ENCODE measurements at places on chromosomes 2 and 18. TPM values are rescaled to one million over a fixed set of nuclear protein-coding genes. Genes with fewer than 3 reads are reported as not detected.

EFEMP1 gene
- not detected for total RNA-seq

GPR45 gene
- total RNA-seq, result not detected

CYP27A1 gene
- 8.1 TPM for total RNA-seq

FOXI3 gene
- not detected for total RNA-seq

WNT6 gene
- total RNA-seq, result 0.26 TPM

ITGB6 gene
- total RNA-seq, result not detected
